Fibroblast of skin of right biceps (primary cell): ENCODE measurements at places on chromosomes 16 and 17.

GRCh38 chr17:28379814-28380801 is 8.6 kb downstream of the SARM1 start:
- DNase-seq, result peak; percentile 35

GRCh38 chr17:17366941-17367875 is 64.0 kb downstream of the NT5M start:
- no peak for DNase-seq

DNA sequence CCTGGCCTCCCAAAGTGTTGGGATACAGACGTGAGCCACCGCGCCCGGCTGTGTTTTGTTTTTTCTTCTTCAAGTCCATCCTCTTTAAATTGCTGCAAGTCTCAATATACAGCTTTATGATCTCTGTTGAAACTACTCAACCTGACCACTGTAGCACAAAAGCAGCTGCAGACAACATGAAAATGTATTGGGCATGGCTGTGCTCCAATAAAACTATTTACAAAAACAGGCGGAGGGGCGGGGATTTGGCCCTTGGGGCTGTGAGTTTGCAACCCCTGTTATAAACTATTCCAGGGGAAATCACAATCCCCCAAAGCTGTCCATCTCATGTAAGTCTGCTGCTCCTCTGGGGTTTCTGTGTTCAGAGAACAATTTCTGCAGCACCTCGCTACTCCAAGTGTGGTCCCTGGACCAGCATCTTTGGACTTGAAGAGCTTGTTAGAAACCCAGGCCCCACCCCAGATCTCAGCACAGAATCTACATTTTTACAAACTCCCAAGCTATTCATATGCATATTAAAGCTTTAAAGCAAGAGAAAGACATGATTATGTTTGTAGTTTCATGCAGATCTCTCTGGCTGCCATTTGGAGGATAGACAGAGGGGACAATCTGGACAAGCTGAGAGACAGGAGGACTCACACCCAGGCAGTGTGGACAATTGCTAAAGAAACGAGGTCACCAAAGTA is 33.6 kb downstream of the TEKT5 start:
- DNase-seq, result no peak

GRCh38 chr17:13749166-13749890 is 147.6 kb upstream of the HS3ST3A1 start:
- DNase-seq, result peak; percentile 76

GRCh38 chr17:56309897-56310296 is 156.6 kb downstream of the ANKFN1 start:
- DNase-seq, result no peak

- peak; percentile 36 for DNase-seq
Observed at GRCh38 chr17:36148559-36149295, 27.7 kb downstream of the TBC1D3B start.

- DNase-seq, result peak; percentile 3
Observed at GRCh38 chr17:41352597-41353366, 2.2 kb upstream of the KRT33A start.

DNA sequence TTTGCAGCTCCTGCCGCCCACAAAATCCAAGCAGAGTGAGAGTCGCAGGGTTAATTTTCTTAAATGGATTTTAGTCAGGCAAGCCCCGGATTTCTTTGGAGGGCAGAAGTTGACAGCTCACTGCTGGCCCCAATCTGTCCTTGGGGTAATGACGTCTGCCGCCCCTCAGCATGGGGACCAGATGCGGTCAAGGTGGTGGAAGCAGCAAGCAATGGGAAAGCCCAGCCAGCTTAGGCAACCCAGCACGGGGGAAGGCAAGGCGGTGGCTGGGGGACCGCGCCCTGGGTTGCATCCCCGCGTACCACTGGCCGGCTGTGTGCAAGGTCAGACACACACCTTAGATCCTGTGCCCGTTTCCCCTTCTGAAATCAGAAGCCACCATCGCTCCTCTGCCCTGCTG is 321.7 kb downstream of the C16orf95 start:
- peak; percentile 37 for DNase-seq

- DNase-seq, result peak; percentile 46
Observed at GRCh38 chr16:11256661-11257130, 692 bp upstream of the SOCS1 start.

DNA sequence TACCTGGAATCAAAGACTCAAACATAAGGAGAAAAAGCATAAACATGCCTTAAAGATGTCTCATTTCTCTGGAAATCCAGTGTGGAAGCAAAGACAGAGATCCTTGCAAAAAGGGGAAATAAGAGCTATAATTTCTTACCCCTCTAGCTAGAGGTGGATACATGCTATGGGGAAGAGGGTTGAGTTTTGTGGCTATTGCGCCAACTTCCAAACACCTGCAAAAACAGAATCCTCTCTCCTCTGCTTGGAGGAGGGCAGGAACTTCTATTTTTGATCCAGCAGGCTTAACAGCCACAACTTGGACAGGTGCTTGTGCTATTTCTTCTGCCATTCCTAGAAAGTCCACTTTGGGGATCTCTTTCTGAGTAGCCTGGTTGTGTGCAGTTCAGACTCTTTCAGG is 21.5 kb upstream of the NUDT7 start:
- DNase-seq, result no peak

DNA sequence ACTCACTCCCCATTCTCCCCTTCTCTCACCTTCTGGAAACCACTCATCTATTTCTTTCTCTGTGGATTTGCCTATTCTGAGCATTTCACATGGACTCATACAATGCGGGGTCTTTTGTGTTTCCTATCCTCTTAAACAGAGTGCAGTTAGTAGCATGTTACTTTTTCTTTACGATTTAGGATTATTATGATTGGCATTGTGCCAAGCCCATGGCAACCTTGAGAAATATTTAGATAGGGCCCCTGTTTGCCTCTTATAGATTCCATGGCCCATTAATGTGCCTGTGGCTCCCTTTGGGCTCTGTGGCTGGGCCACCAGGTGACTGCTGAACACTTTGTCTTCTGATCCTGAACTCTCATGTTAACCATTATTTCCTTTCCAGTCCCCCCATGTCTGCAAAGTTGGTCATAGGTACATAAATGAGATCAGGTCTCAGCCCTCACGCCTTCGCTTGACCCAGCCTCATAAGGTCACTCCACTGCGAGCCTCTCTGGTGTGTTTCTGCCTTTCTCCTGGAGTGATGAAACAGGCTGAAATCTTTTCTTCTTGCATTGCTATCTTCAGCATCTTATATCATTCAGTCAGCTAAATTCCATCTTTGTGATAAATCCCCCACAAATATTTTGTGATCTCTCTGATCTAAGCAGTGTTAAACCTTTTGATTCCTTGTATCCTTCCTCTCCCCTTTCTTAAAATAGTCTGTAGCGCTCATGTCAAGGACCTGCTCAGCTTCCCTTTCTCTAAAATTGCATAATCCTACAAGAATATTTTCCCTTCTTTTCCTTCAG is 44.0 kb downstream of the MYH3 start:
- DNase-seq, result peak; percentile 92

DNA sequence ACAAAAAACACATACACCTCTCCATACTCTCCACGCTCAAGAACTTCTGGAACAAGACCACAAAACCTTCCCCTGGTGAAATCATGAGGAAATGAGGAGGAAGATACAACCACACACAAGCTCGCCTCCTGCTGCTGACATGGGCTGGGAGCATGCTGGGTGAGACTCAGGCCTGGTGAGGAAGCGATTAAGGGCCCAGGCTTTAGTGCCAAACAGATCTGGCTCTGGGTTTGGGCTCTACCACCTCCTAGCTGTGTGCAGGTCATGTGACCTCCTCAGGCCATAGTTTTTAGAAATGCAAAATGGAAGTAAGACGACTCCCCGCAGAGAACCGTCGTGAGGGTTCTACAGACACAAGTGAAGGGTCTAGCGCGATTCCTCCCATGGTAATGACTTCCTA is 41.3 kb downstream of the VAC14 start:
- no peak for DNase-seq

GRCh38 chr17:48054238-48055185 is 6.4 kb downstream of the NFE2L1 start:
- DNase-seq, result peak; percentile 74

DNA sequence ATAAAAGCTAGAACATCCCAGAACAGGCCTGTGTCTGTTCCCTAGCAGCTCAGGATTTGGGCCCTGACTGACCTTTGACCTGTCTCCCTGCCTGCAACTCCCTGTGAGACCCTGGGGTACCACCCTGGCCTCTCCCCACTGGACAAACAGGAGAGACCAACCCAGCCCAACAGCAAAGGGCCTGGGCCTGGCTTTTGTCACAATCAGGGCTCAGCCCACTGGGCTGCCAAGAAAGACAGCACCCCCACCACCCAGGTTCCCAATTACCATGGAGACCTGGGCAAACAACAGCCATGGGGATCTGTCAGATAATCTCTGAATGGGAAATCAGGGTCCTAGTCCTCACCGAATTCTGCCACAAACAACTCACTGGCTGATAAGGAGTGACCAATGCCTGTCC is 11.1 kb downstream of the PLLP start:
- DNase-seq, result no peak
